Transverse colon (tissue), 4 donors: ENCODE measurements at places on chromosomes 7 and 10. TPM values are rescaled to one million over a fixed set of nuclear protein-coding genes. Genes with fewer than 3 reads are reported as not detected.
A peak's percentile ranks its signal among the peaks of the same experiment; 100 is the strongest.

GRCh38 chr10:5510281-5511072 is 11.1 kb upstream of the CALML5 start:
- DNase-seq, result no peak

GRCh38 chr10:42882597-42882996 is 100.0 kb downstream of the BMS1 start:
- no peak for DNase-seq

GRCh38 chr7:8620169-8620568 is 186.8 kb downstream of the NXPH1 start:
- no peak for DNase-seq

DNA sequence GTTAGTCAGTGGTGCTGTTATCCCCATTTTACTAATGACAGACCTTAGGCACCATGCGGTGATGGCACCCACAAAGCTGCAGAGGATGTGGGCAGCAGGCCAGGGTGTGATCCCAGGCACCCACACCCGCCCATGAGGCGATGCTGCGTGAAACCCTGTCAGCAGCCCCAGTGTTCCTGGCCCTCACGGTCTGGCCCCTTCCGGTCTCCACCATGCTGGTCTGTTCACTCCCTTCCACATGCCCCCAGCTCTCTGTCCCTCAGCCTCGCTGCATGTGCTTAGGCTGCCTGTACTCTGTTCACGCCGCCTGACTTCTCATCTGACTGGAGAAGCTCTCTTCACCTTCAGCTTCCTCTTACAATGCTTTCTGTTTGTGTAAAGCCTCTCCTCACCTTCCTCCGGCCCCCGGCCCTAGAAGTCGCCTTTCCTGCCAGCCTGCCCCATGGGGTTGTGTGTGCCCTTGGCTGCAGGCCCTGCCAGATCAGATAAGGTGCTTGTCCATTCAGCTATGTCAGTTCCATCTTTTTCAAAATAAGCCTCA is 17.6 kb upstream of the ORAI2 start:
- DNase-seq, result peak; percentile 38

GRCh38 chr7:36895192-36895591 is 170.9 kb upstream of the AOAH start:
- no peak for DNase-seq

SYT15 gene
- 0.80 TPM for total RNA-seq
